ENCODE measurements at places on chromosomes 13 and 19.

DNA sequence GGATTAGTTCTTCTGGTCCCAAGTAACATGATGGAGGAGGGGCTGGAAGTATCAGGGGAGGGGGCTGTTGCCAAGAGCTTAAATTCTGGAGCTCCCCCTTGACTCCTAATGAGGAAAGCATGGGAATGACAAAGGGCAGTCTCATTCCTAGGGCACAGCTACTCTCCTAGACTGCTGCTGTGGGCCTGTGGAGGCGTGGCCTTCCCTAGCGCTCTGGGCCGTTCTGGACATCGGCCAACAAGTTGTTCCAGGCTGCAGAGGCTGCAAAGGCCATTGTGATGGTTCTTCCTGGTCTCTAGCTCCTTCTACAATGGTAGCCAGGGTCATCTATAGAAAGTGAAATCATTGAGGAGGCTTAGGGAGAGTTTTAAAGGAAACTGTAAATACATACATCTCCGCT lies 916.6 kb downstream of the DIAPH3 start:
- DNase-seq = no peak

DNA sequence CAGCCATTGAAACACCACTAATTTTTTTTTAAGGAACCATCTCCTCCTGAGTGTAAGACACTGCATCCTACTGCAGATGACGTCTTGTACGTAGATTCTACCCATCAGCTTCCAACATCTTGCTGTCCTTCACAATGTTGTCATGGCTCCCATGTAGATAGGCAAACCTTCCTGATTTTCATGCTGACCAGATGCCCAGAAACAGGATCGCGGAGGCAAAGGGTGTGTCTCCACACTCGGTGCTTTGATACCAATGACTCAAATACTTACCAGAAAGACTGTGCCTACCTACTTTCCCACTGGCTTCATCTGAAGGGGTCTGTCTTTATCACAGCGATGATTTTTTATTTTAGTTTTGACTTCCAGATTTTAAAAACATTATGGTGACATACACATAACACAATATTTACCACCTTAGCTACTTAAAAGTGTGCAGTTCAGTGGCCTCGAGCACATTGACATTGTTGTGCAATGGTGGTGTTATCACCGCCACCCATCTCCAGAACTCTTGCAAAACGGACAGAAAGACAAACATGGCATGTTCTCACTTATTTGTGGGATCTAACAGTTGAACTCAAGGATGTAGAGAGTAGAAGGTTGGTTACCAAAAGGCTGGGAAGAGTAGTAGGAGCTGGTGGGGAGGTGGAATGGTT lies 94.0 kb upstream of the PEG3 start:
- DNase-seq = no peak

DNA sequence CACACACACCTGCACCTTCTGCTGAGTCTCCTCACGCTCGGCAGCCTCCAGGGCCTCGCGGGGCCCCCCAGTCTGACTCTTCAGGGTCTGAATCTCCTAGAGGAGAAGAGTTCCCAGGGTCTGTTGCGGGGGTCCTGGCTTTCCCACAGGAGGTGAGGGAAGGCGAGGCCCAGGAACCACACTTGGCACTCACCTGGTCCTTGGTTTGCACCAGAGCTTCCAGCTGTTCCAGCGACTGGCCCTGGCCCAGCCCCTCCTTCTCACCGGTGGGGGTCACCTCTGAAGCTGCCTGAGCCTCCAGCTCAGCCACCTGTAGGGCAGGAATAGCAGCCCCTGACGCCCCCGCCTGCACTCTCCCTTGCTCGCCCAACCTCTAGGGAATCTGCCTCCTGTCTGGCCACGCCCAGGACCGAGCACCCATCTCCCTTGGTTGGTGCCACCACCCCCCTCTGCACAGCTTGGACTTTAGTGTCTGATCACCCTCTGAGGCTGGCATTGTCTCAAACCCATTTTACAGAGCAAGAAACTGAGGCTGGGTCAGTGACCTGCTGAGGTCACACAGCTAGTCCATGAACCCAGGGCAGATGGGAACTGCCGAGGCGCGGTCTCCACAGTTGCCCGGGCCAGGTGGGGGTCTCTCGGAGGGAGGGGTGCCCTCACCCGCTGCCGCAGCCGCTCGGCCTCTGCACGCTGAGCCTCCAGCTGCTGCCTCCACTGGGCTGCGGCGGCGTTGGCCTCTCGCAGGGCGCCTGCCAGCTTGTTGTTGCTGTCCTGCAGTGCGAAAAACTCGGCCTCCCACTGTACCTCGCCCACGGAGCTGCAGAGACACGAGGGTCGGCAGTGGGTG lies 9.5 kb downstream of the HOMER3 start:
- DNase-seq = no peak

GRCh38 chr19:10104130-10104513 lies 1.6 kb upstream of the ANGPTL6 start:
- no peak for DNase-seq

DNA sequence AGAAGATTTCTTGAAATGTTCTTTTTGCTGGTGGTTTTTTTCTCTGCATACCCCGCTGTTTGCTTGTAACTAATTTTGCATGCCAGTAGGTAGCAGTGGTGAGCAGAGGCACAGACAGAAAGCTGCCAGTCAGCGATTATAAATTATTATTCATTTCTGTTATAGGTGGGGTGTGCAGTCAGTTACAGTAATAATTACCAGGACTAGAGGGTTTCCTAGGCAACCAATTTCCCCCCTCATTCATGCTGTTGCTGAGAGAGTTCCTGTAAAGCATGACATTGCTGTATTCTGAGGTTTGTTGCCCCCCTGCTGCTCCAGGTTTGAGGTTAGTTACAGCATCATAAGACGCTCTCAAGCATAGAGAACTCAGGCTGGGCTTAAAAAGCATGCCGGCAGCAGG lies 104.5 kb downstream of the URI1 start:
- DNase-seq = no peak

DNA sequence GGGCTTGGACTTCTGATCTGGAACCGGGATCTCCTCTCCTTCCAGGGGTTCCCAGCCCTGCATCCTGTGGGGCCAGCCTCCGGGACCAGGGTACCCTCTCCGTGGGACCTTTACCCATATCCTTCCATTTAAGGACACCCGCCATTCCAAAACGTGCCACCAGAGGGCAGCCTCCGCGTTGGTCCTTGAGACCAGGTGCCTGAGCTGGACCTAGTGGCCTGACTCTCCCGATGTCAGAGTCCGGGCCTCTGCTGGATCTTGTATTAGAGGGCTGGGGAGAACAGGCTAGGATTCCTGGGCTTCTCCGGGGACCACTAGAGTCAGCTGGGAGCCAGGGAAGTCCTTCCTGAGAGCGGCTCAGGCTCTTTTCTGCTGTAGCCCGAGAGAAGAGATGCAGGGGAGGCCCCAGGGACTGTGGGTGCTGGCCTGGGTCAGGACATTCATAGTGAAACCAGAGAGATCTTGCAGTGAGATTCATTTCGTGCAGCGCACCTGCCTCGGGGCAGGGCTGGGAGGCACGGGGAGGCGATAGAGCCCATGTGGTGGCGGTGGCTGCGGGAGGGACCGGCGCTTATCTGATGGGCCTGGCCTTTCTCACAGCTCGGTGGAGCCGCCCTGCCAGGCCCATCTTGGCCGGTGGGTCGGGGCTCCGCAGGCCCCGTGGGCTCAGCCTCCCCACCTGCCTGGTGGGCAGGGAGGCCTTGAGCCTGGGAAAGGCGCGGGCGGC lies 9.8 kb upstream of the SLC7A10 start:
- peak; percentile 78 for DNase-seq

DNA sequence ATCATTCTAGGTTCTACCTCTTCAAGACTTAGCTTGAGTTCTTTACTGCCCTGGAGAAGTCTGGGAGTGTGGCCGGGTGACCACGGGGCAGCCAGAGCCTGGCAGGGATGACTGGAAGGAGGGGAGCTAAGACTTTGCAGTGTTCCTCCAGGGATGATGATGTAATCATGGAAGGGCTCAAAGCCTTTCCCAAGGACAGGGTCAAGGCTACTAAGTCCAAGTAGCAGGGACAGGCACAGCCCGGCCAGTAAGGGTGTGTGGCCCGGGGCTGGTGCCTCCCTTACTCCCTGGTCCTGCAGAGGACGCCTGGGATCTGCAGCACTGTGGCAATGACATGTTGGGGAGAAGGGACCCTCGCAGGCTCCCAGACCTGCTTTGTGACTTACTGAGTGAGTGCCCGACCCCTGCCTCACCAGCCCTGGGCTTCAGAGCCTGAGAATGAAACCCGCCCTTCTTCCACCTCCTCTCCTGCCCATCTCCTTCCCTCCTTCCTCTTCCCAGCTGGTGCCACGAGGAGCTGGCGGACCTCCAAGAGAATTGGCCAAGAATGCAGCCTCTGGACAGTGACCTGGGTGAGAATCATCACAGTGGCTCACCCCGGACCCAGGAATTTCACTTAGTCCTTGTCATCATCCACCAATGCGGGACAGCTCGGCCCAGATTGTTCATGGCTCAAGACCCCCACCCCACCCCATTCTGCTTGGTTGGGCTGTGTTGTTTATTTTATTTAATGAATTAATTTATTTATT lies 15.6 kb upstream of the FBXO17 start:
- no peak for DNase-seq

GRCh38 chr13:23467932-23468278 lies 34.4 kb upstream of the SACS start:
- DNase-seq = no peak

DNA sequence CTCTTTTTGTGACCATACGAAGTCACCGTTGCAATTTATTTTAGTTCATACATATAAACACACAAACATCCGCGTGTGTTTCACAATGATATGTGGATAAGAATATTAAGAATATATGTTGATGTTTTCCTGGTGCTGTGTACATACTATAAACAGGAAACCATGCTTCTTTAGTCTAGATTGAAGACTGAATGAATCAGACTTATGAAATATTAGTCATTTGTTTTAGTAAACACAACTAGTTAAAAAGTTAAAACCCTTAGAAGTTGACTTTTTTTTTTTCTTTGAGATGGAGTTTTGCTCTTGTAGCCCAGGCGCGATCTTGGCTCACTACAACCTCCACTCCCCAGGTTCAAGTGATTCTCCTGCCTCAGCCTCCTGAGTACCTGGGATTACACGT lies 257.7 kb downstream of the DACH1 start:
- no peak for DNase-seq

DNA sequence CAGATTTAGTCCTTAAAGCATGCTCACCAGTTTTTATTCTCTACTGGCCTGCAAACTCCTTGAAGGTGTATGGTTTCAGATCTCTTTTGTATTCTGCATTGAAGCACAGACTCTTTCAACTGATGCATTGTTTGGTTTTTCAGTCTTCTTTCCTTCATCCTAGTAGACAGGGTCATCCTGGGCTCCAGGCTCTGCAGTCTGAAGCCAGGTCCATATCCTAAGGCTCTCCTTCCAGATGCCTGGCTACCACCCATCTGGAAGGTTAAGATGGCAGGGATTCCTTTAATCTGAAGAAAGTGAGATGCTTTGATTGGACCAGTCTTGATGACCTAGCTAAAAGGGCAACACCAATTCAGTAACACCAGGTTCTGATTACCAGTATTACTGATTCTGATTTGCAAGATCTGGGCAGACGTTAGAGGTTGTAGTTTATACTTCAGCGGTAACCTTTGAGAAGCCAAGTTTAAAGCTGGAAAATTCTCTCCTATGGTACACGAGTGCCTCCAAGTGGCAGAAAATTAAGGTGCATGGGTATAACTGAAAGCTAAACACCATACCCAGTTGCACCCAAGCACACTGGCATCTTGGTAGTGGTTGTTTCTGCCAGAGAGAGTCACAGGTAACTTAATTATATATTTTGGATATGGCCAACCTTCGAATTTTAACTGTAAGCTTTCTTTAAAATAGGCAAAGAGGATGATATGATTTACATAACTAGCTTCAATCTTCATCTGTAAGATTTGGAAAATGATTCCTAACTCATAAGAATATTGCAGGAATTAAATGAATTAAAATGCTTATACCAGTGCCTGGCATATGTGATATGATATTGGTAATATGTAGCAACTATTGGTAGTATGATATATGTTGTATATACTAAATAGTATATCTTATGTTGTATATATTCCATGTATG lies 1651.9 kb upstream of the MIR17HG start:
- DNase-seq = no peak

DNA sequence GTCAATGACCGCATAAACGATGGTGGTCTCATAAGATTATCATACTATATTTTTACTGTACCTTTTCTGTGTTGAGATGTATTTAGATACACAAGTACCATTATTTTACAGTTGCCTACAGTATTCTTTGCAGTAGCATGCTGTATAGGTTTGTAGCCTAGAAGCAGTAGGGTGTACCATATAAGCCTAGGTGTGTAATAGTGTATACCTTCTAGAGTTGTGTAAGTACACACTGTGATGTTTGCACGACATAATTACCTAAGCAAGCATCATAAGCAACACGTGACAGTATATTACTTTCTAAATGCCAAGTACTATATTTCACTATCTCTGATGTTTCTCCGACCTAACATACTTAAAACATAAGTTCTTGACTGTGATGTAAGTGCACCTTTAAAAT lies 2.7 kb downstream of the LPAR6 start:
- DNase-seq = no peak

GRCh38 chr19:41877916-41878905 lies 1.1 kb downstream of the CD79A start:
- no peak for DNase-seq

GRCh38 chr13:52832313-52832712 lies 16.1 kb downstream of the PCDH8 start:
- DNase-seq = no peak

- no peak for DNase-seq
These were observed 6.2 kb upstream of the CEACAM5 start for GRCh38 chr19:41702171-41702651.

- no peak for DNase-seq
These were observed 29.1 kb downstream of the CUL4A start for GRCh38 chr13:113238536-113238935.

- DNase-seq = no peak
These were observed 307.2 kb downstream of the TEX29 start for GRCh38 chr13:111627596-111627995.

GRCh38 chr13:110270507-110270906 lies 36.5 kb downstream of the COL4A1 start:
- DNase-seq = no peak

DNA sequence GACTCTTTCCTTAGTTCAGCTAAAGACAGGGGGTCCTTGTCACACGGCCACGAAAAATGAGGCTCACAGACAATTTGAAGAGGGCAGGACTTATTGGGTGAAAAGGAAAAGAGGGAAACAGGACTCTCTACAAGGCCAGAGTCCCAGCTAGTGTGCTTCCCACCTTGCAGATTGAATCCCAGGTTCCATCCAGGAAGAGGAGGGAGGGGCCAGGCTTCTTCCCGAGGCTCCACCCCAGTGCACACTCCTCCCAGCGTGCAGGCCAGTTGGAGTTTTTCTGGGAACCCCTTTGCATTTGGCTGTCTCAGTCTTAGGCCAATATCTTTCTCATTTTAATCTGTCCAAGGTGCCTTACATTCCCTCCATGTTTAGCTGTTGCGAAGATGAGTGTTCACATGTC lies 106.8 kb downstream of the DNAJC3 start:
- no peak for DNase-seq

Measured in stimulated activated CD4-positive, alpha-beta T cell treated with anti-CD3 and anti-CD28 coated beads, Interleukin-1b, Interleukin-23, amount 100 ng/mL, for 1 hour (primary cell).